Fibroblast of pulmonary artery (primary cell): ENCODE measurements at places on chromosomes 7 and 10.
A peak's percentile ranks its signal among the peaks of the same experiment; 100 is the strongest.

- no peak for DNase-seq
These were observed 14.7 kb downstream of the CUZD1 start for GRCh38 chr10:122830965-122831353.

DNA sequence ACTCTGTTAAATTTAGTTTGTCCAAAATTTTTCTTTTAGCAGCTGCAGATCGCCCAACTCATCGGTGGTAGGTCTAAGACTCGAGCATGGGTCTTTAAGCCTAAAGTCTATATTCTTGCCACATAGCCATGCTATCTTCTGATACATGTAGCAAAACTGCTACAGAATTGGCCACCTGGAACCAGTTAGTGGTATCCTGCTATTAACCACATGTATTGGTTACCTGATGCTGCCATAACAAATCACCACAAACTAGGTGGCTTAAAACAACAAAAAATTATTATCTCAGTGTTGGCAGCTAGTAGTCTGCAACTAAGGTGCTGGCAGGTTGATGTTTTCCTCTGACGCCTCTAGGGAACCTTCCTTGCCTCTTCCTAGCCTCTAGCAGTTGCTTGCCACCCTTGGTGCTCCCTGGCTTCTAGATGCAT lies 96.7 kb upstream of the PIK3CG start:
- no peak for DNase-seq

DNA sequence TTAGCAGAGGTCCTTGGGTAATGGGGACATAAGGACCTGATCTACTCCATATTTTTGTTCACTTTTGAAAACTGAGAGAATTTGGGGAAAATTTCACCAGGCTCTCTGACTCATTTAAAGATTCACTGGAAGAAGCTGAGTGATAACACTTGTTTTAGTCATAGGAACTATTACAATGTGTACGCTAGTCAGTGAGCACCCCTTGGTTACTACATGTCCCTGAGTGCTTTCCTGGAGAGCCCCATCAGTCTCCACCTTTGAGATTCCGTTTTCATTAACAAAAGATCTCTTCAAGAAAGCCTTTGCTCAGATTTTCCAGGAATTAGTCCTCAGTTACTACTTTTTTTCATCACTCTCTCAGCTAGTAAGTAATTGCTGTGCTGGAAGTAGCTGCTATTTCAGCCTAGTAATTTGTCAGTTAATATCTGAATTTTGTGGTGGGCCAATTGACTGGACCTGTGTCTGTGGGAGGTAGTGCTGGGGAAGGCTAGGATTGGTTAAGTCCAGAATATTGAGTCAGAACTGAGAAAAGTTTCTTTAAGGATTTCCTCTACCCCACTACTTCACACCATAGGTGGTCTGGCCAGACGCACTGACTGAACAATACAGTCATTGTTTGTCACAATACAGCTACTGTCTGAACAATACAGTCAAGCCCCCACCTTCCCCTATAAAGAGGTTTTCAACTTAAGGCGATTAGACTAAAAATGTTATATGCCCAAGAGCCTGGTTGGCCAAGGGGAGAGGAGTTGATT lies 235.0 kb downstream of the CCDC7 start:
- no peak for DNase-seq

DNA sequence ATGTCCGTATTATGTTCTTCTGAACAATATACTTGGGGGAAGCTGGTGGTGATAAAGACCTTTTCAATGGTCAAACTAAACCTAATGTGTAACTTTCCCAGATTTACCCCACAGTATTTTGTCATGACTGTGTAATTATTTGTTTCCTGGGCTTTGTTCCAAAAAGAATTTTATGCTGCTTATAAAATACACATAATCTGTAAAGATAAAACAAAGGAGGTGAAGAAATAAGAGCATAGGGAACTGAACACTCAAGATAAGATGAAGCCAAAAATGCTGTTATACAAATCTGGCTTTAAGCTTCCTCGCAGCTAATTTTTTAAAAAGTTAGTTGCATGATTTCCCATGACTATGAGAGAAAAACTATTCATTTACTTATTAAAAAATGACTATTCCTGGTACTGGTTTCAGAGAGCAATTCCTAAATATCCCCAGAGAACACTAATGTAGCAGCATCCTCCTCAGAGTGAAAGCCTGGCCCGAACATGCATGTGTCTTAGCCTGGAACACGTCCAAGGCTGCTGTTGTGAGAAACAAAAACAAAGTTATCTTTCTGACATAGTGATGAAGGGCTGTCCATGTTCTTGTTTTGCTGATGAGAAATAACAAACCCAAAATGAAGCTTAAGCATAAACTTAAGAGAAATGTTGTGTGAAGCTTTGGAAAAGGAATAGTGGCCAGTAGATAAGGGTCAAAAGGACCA lies 33.9 kb downstream of the MALSU1 start:
- DNase-seq, result peak; percentile 85
